ENCODE measurements at places on chromosomes 5 and 9. TPM values are rescaled to one million over a fixed set of nuclear protein-coding genes. Genes with fewer than 3 reads are reported as not detected.
A peak's percentile ranks its signal among the peaks of the same experiment; 100 is the strongest.

DNA sequence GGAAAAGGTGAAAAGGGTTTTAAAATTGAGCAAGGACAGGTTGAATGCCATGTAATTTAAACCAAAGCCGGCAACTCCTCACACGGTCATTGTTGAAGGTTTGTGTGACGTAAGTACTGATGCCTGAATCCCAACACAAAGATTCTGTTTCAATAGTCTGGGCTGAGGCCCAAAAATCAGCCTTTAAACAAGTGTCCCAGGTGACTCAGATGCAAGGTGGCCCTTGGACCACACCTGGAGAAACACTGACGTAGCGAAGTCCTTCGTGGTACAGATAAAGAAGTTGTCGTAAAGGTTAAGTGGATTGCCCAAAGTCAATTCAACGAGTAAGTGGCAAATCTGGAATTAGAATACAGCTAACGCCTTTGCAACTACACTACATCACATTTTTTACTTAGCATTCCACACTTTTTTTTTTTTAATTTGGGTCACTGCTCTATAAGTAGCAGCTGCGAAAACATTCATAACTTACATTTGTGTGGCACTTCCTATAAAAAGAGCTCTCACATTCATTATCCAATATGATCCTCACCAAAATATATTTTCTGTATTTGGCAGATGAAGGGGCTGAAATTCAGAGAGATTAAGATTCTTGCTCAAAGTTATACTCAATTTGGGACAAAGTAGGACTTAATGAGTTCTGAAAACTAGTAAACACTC, 111.3 kb downstream of the LPAR1 start:
- no peak for DNase-seq

DNA sequence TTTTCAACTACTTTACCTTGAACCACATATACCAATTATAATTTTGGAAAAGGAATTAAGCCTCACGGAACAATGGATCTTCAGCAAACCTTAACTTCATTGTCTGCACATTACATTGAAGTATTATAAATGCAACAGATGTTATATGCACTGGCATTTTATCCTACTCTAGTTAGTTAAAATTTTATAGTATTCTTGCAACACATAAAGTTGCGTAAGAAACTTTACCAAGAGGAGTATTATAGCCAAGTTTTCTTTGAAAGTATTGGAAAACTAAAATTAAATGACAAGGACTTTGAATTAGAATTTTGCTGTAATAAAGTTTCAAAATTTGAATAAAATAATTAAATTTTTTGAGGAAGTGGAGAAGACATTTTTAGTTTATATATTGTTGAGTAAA, 63.4 kb upstream of the SREK1 start:
- no peak for DNase-seq

DNA sequence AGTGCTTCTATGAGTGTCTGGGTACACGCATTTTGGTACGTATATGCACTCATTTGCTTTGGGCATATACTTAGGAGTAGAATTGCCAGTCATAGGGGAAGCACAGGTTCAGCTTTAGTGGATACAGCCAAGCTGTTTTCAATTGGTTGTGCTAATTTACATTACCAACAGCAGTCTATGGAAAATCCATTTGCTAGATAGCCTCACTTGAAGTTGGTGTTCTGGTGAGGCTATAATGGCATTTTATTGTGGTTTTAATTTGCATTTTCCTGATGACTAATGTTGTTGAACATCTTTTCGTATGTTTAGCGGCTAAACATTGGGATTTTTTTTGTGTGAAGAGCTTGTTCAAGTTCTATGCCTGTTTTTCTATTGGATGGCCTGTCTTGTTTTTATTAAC, 76.8 kb upstream of the ANKH start:
- no peak for DNase-seq

- no peak for DNase-seq
These were observed 118.7 kb downstream of the MED27 start for GRCh38 chr9:131960851-131961495.

DNA sequence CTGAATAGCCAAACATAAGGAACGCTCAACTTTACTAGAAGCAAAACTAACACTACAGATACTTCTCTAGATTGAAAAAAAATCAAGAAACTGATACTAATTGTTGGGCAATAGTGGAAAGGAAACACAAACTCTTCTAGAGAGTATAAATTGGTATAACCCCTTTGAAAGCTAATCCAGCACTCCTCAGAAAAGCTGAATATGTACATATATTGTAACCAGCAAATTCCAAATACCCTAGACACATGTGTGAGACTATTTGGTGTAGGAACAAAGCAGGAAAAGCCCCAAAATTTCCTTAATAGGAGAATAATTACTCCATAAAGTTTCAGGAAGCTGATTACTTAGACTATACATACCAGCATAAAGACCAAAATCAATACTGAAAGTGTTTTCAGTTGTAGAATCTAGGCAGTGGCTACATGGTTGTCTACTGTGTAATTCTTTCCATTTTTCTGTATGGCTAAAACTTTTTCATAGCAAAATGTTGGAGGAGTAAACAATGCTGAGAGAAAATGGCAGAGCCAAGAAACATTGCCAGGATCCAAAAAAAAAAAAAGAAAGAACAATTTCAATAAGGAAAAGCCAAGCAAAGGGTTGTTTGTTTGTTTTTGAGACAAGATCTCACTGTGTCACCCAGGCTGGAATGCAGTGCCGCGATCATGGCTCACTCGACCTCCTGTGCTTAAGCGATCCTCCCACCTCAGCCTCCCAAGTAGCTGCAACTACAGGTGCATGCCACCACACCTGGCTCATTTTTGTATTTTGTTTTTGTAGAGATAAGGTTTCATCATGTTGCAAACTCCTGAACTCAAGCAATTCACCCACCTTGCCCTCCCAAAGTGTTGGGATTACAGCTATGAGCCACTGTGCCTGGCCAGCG, 15.0 kb downstream of the SKP1 start:
- DNase-seq = no peak

GRCh38 chr9:92133949-92134604, 18.9 kb upstream of the SPTLC1 start:
- peak; percentile 75 for DNase-seq

- no peak for DNase-seq
These were observed 49.4 kb downstream of the MEF2C start for GRCh38 chr5:88833371-88834130.

DNA sequence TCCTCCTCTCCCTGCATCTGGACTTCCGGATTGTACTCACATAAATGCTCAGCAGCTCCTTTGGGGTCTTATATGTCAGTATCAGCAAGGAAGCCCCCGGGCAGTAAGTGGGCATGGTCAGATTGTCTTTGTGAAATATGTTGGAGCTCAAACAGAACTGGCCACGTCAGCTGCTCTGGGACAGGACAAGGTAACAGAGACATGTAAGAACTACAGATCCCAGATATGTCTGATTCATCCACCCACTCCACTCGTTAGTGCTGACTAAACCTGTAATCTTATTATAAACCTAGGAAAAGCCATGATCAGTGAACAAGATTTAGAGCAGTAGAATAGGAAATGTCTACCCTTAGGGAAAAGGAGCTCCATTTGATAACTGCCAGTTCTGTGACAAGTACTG, 561.8 kb downstream of the CETN3 start:
- no peak for DNase-seq

DNA sequence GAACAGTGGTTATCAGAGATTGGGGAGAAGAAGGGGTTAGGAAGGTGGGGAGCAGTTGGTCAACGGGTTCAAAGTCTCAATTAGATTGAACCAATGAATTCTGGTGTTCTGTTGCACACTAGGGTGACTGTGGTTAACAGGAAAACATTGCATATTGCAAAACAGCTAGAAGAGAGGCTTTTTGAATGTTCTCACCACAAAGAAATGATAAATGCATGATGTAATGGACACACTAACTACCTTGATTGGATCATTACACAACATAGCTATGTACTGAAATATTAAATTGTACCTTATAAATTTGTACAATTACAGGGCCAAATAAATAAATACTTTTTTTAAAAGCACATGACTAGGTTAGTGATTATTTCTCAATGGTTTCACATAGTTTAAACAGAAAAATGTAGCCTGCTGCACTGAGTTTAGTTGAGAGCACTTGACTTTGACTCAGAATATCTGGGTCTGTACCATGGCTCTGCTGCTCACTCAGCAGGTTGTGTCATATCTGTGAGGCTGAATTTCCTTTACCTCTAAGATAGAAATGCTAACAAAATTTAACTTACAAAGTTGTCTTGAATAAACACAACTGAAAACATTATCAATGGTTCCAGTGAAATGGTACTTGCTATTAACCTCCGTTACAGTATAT, 30.4 kb downstream of the NUDT12 start:
- no peak for DNase-seq

DNA sequence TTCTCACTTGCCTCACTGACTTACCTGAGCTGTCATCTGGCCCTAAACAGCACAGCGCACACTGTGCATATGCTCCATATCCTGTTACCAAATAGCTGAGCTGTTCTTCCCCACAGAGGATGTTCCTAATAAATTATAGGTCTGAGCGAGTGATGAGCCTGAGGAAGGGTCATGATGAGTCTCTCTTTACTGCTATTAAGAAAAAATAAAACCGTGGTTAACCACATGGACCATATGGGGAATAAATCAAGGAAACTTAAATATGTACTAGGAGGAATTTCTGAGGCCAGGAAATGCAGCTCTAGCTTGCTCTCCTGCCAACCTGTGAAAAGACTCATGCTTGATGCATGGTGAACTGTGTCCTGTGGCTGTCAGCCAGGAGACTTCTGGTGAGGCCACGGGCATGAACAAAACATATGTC, 424.8 kb upstream of the DMAC1 start:
- no peak for DNase-seq

DNA sequence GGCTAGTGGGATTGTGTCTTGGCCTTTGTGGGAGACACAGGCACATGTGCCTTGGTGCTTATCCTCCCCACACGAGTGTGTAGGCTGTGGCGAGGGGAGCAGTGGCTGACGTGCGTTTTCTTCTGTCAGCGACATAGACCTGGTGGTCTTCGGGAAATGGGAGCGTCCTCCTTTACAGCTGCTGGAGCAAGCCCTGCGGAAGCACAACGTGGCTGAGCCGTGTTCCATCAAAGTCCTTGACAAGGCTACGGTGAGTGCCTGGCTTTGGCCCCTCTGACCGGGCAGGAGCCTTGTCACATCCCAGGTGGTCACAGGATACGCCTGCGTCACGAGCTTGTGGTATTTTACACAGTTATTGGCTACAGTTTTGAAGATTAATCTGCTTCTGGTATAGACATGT, 26.4 kb downstream of the TENT4A start:
- no peak for DNase-seq

- no peak for DNase-seq
These were observed 481.4 kb upstream of the DAB2 start for GRCh38 chr5:39906146-39906545.

DNA sequence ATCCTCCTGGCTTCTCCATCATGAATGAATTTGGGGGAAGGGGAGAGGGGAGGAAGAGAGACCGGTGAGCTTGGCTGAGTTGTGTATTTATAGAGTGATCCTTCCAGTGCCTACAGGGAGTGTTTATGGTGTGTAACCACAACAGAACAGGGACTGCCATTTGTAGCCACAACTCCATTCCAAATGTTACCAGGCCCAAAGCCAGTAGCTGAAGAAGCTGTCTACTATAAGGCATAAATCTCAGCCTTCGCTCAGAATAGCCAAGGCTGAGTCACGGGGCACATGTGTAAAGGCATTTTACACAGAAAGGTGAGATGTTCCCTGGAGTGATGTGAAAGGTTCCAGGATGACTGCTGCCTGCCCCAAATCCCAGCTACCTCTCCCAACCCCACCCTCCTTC, 2.5 kb downstream of the TMEM252 start:
- DNase-seq = no peak

DNA sequence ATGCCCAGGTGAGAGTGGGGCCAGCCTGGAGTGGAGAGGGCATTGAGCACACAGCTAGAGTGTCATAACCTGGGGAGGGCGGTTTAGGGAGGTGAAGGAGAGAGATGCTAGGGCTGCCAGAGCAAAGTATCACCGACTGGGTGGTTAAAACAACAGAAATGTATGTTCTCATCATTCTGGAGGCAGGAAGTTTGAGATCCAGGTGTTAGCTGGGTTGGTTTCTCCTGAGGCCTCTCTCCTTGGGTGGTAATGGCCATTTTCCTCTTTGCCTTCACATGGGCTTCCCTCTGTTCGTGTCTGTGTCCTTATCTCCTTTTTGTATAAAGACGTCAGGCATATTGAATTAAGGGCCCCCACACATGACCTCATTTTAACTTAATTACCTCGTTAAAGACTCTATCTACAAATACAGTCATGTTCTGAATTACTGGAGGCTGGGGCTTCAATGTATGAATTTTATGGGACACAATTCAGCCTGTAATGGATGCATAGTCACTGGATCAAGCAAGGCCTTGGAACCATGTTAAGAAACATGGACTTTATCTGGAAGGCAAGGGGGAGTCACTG, 118.6 kb upstream of the IL12B start:
- no peak for DNase-seq

GRCh38 chr9:80890124-80890523, 799.2 kb downstream of the TLE1 start:
- DNase-seq = no peak

GRCh38 chr5:135063511-135064234, 29.6 kb upstream of the PITX1 start:
- no peak for DNase-seq

- peak; percentile 8 for DNase-seq
These were observed 149.5 kb upstream of the DHFR start for GRCh38 chr5:80804332-80804731.

GRCh38 chr5:33968211-33969005, 16.1 kb downstream of the SLC45A2 start:
- DNase-seq = no peak

GRCh38 chr5:6740586-6741150, 27.4 kb downstream of the TENT4A start:
- DNase-seq = no peak

- peak; percentile 55 for DNase-seq
These were observed 44.0 kb upstream of the SVEP1 start for GRCh38 chr9:110623462-110624025.

Gene SLC1A3
- total RNA-seq = not detected

Gene IL5
- total RNA-seq = not detected

Gene CCNO
- 0.07 TPM for total RNA-seq

Gene PCSK1
- not detected for total RNA-seq

Gene TAF1L
- not detected for total RNA-seq

Gene TMEM215
- total RNA-seq = not detected

Gene ST6GALNAC4
- total RNA-seq = 14.8 TPM

Gene PTGS1
- total RNA-seq = 0.06 TPM

Gene OR1Q1
- total RNA-seq = not detected

Gene EPB41L4B
- total RNA-seq = 25.7 TPM

Gene NR4A3
- total RNA-seq = not detected

Gene SLC34A1
- not detected for total RNA-seq

Gene NXNL2
- total RNA-seq = not detected

Gene RNF14
- 42.4 TPM for total RNA-seq

Gene IGFBPL1
- total RNA-seq = 0.24 TPM

Gene PNPLA7
- total RNA-seq = 0.21 TPM

Gene SEMA5A
- not detected for total RNA-seq
